Thoracic aorta (tissue), 2 donors: ENCODE measurements at places on chromosomes 2 and 18. TPM values are rescaled to one million over a fixed set of nuclear protein-coding genes. Genes with fewer than 3 reads are reported as not detected.

SPHKAP gene
- total RNA-seq: 0.41 TPM

APLF gene
- 4.9 TPM for total RNA-seq

DNA sequence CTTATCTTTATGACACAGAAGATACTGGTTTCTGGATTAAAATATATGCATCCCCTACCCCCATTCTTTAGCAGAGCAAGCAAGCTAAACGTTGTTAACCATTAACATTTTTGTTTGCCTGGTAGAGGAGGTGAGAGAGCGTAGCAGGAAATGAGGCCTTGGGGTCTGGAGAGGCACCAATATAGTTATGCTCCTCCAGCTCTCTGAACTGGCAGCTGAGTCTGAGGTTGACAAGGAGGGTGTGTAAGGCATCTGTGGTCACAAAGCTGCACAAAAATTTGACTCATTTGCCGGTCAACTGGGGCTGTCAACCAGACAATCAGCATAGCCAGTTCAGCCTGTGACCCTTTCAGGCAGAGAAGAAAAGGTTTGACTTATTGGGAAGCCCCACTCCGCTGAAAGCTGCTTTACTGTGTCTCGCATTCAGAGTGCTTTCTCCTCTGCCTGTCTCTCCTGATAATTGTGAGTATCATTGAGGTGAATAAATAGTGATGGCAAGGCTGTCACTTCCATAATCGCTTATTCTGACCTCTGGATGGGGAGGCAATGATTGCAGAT, 647.5 kb upstream of the SETBP1 start:
- H3K36me3 ChIP-seq: no peaks in the 10 kb centered on the region
- H3K27ac ChIP-seq: no peak overlapping the region
- DNase-seq: no peak
- no peak overlapping the region for H3K4me3 ChIP-seq
- no peaks in the 10 kb centered on the region for H3K27me3 ChIP-seq
- H3K4me1 ChIP-seq: no peaks in the 10 kb centered on the region

DNA sequence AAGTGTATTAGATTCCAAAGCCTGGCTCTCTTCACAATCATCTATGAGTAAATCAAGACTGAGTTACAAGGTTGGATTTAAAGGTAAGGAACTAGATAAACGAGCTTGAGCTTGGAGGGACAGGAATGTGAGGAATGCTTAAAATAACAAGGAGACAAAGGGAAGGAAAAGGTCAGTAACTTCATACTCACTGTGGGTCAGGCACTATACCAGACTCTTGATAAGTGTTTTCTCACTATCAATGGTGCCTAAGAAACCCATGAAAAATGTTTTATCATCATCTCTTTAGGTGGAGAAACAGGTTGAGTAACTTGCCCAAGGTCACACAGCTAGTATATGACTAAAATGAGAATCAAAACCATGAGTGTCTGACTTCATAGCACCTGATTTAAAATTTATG, 212.1 kb downstream of the CDH2 start:
- no peak overlapping the region for H3K4me3 ChIP-seq
- DNase-seq: no peak
- no peaks in the 10 kb centered on the region for H3K36me3 ChIP-seq
- no peaks in the 10 kb centered on the region for H3K27me3 ChIP-seq
- no peaks in the 10 kb centered on the region for H3K4me1 ChIP-seq

DNA sequence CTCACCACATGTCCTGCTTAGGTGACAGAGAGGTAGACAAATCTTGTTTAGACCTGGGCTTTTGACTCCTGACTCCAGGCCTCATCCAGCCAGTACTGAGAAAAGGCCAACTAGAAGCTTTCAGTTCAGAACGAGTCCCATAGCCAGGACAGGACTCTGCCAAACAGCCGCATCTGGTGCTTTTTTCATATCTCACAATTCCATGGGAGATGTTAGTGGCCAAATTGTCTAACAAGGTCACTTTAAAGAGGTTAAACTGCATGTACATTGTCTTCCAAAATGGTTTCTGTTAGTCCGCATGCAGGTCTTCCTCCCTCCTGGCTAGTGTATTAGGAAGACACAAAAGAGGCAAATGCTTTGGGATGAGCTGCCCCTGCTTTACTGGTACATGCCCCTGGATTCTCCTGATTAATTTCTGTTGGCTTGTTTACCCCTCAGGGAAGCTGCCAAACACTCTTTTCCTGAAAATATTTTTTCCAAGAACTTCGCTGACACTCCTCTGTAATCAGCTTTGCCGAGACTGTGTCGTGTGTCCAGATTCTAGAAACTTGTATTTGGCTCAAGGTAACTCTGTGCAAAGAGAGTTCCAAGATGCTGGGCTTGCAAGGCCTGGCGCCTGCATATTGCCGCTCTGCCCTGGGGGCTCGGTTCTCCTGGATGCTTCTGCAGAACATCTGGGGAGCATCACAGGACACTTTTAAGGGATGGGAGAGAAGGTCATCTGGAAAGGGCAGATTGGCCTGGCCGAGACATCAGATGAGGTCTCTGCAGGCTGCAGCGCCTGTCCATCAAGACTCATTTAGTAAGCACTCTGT, 209.2 kb upstream of the APCDD1 start:
- peaks cover 21% of the 10 kb centered on the region for H3K4me1 ChIP-seq
- H3K36me3 ChIP-seq: no peaks in the 10 kb centered on the region
- no peaks in the 10 kb centered on the region for H3K27me3 ChIP-seq
- H3K4me3 ChIP-seq: no peak overlapping the region
- H3K27ac ChIP-seq: no peak overlapping the region

DNA sequence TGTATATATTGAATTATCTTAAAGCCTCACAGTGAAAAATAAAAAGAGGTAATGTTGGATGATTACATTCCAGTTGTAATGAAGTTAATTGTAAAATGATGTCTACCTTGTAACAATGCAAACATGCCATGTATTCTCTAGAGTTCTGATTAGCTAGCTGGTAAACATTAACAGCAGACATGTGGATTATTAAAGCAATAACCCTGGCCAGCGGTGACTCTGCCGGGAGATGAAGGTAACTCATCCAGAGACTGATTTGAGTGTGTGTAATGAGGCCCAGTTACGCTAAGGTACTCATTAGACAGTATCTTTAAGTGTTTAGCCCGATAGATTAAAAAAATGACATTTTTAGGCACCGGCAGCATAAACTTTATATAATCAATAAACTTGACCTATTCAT, 79.6 kb upstream of the REV1 start:
- no peak for DNase-seq
- no peaks in the 10 kb centered on the region for H3K27me3 ChIP-seq
- H3K36me3 ChIP-seq: no peaks in the 10 kb centered on the region
- peaks cover 4% of the 10 kb centered on the region for H3K4me1 ChIP-seq
- no peak overlapping the region for H3K4me3 ChIP-seq
